ENCODE measurements at places on chromosomes 2 and 18.

DNA sequence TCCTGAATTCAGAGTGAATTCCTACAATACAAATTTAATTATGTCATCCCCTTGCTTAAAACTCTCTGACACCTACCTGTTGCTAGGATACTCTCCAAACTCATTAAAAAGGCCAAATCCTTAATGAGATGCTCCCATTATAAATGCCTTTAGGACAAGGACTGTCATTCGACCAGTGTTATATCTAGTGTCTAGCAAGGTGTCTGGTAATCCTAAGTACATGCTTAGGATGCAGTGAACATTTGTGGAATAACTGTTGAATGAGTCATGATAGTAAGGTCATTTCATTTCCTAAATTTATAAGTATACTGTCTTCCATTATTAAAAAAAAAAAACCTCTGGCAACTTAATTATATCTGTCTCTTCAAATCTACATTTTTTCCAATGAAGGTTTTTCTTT is 588.9 kb upstream of the NRXN1 start:
- no peak for DNase-seq

DNA sequence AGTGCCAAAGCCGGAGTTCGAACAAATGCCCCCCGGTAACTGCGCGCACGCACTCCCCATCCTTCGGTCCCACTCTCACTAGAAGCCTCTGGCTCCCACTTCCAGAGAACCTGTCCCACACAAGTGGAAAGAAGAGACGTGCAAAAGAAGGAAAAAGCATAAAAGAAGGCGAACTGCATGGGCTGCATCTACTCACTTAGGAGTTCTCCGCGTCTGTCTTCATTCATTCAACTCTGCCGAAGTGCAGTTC is 312 bp downstream of the NR4A2 start:
- DNase-seq = no peak

GRCh38 chr2:73004466-73004865 is 67.0 kb downstream of the SFXN5 start:
- no peak for DNase-seq

DNA sequence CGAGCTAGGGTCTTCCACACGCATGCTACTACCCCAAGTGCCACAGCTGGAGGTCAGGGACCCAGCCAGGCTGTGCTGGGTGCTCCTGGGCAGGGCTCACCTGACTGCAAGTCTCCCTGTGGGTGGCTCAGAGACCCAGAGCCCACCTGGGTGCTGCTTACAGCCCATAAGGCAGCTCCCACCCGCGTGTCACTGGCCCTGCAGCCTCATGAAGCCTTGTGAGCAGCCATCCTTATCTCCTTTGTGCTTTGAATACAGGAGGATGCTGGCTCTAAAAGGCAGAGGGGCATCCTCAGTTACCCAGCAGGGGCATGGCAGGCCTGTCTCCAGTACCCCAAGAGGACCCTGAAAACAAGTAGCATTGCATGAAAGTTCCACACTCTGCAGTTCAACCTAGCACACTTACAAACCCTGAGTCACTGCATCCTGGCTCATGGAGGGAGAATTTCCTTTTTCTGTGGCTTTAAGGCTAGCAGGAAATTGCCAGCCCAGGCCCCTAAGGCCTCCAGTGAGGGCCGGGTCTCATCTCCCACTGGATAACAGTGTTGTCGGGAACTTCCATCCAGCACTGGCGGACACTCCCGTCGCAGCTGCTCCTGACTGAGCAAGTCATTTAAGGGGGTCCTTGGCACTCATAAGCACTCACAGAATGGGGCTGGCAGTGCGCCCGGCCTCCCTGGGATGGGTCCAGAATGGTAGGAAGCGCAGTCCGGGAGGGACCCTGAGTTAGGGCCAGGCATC is 137.1 kb downstream of the RPIA start:
- no peak for DNase-seq

- no peak for DNase-seq
Measured at GRCh38 chr2:105886029-105886454, 141.3 kb downstream of the NCK2 start.

GRCh38 chr18:10453806-10454680 is at the start of gene APCDD1:
TSS of gene APCDD1 (plus strand) at chr18:10454635. CDS start at chr18:10454982, 347 bp downstream.
- no peak for DNase-seq

GRCh38 chr2:81093031-81093430 is 788.5 kb upstream of the LRRTM1 start:
- no peak for DNase-seq

GRCh38 chr2:174403628-174404027 is 8.1 kb downstream of the SCRN3 start:
- no peak for DNase-seq

DNA sequence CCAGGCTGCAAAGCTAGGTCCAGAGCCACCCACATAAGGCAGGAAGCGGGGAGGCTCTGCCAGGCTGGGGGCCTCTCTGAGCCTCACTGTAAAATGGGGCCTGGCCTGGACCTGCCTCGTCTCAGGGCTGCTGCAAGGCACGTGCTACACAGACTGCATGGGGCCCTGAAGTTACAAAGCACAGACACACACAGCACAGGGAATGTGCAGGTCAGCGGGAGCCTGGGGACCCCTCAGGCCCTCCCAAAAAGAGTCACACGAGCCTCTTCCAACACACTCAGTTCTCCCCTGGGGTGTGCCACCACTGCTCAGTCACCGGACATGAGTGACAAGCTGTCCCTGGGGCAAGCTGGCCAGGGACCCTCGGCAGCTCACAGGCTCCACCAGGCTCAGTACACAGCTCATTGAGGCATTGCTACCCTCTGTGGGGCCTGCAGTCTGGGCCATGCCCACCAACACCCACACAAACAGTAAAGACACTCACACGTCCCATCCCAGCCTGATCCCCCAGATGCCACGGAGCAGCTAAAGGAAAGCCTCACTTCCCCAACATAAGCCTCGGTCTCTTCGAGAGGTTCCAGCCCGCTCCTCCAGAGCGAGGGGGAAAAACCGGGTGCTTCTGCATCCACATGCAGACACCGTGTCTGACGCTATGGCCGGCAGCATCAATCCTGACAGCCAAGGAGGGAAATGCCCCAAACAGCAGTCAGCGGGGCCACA is 33.7 kb downstream of the BOK start:
- no peak for DNase-seq

GRCh38 chr2:80687524-80687923 is 383.0 kb upstream of the LRRTM1 start:
- DNase-seq = no peak

DNA sequence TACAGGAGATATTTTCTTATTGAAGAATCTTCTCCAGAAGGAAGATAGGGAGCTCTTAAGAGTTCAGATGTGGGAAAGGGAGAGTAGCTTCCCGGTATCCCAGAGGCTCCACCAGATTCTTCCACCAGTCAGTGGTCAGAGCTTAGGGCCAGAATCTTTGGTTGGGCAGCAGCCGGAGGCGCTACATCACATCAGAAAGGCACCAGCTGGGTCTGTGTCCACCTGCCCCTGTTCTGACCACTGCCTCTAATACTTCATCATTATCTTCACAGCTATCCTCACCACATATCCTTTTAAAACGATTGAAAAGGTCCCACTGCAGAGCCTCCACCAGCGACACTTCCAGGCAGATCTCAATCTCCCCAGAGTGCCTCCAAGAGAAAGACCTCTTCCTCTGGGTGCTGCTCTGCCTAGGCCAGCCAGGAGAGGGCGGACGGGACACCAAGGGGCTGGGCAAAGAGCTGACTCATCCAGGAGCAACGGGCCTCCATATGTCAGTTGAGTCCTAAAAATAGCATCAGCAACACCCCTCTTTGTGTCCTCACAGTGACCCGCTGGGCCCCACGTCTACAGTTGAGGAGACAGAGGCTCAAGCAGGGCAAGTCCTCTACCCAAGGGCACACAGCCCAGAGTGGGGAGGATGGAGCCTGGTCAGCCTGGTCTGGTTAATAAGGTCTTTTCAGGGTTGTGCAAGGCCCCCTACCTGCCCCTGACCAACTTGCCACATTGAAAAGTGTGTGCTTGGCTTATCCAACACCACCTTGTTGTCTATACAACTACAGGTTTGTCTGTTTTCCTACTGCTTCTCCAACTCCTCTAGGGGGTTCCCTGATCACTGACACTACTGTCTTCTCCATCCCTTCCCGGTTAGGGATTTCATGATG is 81.2 kb downstream of the ADD2 start:
- no peak for DNase-seq

GRCh38 chr2:172751564-172751963 is 15.9 kb downstream of the RAPGEF4 start:
- DNase-seq = no peak

DNA sequence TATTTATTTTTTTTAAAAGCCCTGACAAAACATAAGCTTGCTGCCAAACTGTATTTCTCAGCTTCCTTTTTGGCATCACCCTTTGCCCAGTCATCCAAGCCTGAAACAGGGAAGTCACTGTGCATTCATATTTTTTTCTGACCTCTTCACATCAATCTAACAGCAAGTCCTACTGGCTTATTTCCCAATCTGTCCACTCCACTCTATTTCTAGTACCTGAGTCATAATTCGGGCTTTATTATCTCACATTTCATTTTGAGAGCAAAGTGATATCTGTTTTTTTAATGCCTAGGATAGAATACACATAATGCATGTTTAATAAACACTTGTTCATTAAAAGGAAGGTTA is 5.1 kb downstream of the HNMT start:
- no peak for DNase-seq

GRCh38 chr2:12675801-12676200 is 40.9 kb upstream of the TRIB2 start:
- no peak for DNase-seq

GRCh38 chr18:68177807-68178702 is 536.9 kb downstream of the TMX3 start:
- DNase-seq = no peak

GRCh38 chr2:238478216-238478615 is 51.5 kb downstream of the ASB1 start:
- no peak for DNase-seq

DNA sequence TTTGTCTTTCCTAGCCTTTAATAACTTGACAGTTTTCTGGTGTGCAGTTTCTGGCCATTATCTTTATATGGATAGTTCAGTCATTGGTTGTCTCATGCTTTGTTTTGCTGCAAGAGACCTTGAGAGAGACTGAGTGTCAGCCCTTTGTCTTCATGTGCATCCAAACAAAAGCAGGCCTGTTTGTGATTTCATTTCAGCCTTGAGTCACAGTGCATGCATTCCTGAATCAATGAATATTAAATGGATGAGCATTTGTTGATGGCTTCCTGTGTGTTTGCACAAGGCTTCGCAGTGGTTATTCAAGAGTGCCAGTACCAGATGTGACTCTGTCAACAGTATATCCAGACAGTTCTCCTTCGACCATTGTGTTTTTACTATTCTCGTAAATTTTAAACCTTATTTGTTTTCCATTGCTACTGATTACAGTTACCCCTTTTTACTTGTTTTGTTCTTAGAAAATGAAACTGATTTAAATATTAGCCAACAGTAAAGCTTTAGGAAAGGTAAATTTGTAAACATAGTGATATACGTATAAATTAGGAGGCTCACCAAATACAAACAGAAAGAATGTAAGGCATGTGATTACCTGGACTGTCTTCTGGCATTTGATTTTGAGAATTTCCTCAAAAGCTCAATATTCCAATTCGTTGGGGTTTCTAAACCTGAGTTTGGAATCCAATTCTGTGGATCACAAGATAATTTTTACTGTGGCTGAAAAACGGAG is 319.8 kb downstream of the CTNNA2 start:
- no peak for DNase-seq

DNA sequence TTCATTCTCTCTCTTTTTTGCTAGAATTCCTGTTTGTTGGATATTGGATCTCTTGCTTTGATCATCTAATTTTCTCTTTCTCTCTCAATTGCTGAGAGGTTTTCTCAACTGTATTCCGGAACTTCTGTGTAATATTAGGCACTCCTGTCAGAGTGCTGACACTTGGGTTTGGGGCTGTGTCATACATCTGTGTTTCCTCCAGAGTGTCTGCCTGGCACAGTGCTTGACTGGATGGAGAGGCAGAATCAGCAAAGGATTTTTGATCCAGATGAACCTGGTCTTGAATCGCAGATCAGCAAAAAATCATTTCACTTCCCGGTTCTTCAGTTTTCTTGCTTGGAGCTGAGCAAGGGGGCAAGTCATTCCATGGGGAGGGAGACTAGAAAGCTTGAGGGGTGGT is 87.7 kb upstream of the CXCR4 start:
- no peak for DNase-seq

DNA sequence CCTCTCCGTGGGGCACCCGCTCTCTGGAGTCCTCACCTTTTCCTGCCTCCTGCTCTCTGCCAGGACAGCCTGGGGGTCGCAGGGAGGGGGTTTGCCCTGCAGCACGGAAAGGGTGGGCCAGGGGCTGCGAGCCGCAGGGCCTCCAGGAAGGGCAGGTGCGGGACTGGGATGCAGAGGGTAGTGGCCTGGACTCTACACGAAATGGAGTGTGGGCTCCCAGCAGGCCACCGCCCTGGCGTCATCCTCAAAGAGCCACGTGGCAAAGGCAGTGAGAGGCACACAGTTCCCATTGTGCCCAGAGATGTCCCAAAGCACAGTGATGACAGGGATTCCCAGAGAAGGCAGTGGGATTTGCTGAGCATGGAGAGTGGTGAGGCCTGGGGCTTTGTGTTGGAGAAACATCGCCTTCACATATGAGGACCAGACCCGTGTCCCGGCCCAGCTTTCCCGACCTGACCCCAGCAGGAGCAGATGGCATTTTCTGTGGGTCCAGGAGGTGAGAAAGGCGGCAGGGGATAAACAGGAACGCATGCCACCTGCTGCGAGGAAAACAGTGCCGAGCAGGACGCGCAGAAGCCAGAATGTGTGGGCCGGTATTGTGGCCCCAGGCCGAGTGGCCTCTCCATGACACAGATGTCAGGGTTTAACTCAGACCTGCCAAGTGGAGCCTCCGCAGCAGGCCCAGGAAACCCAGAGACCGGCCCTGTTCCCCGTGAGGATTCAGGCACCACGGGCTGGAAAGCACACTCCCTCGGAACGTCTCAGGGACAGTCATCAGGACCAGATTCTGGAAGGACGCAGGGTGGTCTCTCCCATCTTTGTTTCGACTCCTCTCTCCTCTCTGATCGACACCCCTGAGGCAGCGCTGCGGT is 855.5 kb upstream of the SALL3 start:
- DNase-seq = no peak

DNA sequence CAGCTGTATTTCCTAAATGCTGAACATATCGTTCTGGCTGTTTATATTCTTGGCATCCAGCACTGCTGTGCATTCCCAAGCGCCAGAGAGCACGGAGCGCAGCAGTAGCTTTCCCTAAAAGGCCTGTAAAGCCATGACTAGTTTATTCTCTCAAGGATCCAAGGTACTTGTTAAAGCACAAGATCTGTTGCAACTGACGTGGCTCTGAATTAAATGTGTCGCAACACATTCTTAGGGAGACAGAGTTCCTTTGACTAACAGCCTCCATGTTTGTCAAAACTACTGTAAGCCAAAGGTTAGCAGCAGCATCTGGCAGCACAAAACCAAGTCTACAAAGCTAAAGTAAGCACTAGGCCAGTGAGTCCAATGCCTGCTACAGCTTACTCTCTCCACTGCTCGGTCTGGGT is 188.6 kb upstream of the FN1 start:
- DNase-seq = no peak

DNA sequence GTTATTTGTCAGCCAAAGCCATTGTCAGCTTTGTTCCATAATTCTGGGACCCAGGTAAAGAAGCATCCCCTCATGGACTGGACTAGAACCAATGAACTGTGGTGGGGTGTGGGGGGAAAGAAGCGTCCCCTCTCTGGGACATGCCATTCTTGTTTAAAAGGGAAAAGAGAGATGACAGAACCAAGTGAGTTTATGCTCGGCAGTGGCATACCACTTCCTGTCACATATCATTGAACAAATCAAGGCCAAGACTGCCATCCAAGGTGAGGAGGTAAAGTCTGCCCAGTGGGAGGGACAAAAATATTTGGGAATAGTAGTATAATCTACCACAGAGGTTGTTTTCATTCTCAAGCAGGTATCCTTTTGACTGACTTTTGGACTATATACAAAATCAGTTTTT is 4.7 kb upstream of the GLS start:
- DNase-seq = peak; percentile 51

- no peak for DNase-seq
Measured at GRCh38 chr2:2947406-2947805, 430.2 kb downstream of the EIPR1 start.

All from CD4-positive, alpha-beta T cell treated with Interleukin-10 for 1 hour (primary cell).